ENCODE measurements at places on chromosomes 11 and 22.

- no peak for DNase-seq
Observed at GRCh38 chr22:25844601-25845000, 102.6 kb downstream of the MYO18B start.

DNA sequence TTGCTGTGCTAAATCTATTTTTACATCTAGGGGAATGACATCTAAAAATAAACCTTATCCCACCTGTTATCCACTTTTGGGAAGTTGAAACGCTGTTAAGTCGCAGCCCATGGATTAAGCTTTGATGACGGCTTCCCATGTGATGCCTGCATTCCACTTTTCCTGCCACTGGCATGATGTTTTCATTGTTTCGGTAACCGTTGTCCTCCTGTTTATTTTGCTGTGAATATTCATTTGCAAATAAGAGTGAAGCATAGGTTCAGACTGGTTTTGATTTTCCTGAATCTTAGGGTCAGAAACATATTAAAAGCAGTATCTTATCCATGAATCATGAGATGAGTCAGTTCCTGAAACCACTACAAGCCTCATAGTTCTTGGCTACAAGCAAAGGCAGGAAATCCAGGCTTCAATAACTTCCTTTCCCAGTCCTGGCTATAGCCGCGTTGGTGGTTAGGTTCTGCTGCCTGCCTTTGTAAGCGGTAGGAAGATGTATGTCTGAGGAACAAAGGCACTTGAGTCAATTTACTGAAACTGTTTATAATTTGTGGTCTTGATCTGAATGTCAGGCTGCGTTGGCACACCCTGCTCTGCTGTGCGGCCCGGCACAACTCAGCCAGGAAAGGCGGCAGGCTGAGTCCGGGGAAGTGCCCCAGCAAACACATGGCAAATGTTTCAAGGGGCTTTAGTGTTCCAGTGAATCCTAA lies 19.4 kb downstream of the TEAD1 start:
- no peak for DNase-seq

GRCh38 chr11:99464985-99465384 lies 444.2 kb downstream of the CNTN5 start:
- no peak for DNase-seq

- DNase-seq = no peak
Observed at GRCh38 chr11:62456630-62457029, 37.8 kb downstream of the SCGB1A1 start.

- no peak for DNase-seq
Observed at GRCh38 chr11:64458997-64459396, 100.0 kb downstream of the RPS6KA4 start.

DNA sequence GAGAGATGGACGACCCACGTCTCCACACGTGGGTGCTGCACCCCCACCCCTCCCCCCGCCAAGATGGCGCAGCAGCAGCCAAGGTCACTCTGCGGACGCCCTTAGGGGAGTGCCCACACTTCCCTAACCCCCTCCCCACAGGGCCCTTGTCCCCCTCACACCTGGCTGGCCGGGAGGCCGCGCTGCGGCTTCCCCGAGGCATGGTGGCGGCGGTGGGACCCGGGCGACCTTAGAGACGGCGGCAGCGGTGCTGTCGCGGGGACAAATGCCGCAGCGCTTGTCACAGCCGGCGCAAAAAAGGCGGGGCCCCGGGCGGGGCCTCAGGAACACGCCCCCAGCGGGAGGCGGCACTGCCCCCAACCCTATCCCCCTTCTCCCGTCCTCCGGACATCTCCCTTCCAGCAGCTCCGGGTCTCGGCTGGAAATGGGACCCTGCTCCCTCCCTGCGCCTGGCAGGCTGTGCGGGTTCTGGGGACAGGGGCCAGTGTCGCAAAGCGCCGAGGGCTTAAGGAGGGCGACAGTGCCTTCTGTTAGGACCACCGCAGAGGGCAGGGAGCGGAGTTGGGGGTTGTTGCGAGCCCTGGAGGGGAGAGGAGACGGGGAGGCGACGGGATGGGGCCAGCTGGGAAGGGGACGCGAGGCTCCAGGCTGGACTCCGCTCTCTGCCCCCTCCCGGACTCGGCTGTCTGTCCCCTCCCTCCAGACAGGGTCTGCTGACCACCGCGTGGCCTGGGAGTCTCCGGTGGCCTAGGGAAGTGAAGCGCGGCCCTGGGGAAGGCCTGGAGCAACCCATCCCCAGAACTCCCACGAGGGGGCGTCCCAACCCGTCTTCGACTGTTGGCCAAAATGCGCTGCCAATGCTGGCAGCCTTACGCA lies at the start of gene CHCHD10:
Gene CHCHD10, minus strand, starts transcription at position 300 of the 876 bp plus-strand sequence. Its CDS starts 98 bp downstream, at position 202.
- peak; percentile 75 for DNase-seq

GRCh38 chr11:83709434-83709833 lies 423.3 kb upstream of the CCDC90B start:
- DNase-seq = no peak

- no peak for DNase-seq
Observed at GRCh38 chr22:22368516-22368915, 123.9 kb downstream of the VPREB1 start.

- no peak for DNase-seq
Observed at GRCh38 chr22:27853424-27853823, 51.9 kb upstream of the MN1 start.

- DNase-seq = no peak
Observed at GRCh38 chr22:50630376-50630775, 2.4 kb upstream of the ARSA start.

DNA sequence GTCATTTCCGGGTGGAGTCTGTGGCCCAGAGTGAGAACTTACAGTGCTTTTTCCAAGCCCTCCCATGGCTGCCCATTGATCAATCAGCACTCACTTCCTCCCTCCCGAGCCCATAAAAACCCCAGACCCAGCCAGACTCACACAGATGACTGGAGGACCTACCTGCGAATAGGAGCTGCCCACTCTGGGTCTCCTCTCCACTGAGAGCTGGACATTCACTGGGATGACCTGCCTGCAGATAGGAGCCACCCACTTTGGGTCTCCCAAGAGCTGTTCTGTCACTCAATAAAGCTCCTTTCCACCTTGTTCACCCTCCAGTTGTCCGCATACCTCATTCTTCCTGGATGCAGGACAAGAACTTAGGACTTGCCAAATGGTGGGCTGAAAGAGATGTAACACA lies 56.0 kb upstream of the B3GNT6 start:
- no peak for DNase-seq

DNA sequence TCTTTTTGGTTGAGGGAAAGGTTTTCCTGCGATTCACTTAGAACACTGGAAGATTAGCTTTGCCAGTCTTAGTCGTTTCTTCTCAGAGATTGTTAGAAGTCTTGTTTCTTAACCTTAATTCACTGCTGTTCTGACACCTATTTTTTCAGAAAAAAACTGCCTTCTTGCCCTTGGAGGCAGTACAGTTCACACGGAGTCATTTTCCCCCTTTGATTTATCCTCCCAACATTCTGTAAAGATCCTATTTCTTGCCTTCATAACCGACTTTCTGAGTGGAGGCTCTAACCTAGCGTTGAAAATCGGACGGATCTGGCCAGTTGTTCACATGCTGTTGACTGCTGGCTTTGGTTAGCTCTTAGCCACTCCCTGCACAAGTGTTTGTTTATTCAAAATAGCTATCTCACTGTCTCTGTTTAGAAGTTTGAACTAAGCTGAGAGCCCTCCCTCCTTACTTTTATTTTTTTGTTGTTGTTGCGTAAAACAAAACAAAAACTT lies 737 bp downstream of the BCL2L13 start:
- peak; percentile 24 for DNase-seq

GRCh38 chr11:11072067-11072466 lies 214.2 kb upstream of the ZBED5 start:
- no peak for DNase-seq

DNA sequence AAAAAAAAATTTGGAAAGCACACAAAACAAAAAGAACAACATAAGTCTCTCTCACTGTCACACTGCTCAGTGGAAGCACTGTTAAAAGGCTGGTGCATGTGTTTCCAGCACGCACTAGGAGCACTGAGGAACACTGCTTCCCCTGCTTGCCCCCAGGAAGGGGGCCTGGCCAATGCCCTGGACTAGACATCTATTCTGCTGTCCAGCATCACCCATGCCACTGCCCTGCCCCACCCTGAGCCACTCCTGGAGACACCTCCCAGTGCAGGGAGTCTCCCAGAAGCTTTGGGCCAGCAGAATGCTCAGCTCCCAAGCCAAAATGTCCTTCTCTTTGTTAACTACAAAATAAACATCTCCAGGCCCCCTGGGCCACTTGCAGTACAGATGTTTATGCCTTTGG lies 49.7 kb upstream of the EMID1 start:
- DNase-seq = no peak

DNA sequence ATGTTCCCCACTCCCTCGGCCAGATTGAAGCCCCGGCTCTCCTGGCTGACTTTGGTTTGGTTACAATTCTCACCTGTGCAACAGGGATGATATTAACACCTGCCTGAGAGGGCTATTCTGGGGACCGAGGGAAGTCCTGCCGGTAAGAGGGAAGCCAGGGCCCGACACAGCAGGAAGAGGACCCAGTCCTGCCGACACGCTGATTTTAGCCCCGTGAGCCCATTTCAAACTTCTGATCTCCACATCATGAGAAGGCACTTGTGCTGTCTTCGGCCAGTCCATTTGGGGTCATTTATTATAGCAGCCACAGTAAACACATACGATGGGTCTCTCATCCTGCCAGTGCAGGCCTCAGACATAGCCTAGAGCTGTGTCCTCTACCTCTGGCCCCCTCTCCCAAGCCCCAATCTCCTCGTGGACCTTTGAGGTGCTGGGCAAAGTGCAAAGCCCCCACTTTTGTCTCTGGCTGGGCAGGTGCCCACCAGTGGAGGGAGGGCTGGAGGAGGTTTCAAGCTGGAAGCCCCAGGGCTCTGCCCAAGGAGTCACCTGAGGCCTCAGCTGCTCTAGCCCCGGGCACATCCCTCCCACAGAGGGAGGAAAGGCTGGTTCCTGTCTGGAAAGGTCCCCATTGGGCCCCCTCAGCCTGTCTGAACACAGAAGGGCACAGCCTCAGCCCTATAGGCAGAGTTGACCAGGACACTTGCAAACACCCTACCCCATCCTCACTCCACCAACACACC lies 59.1 kb upstream of the FGF3 start:
- DNase-seq = no peak

- no peak for DNase-seq
Observed at GRCh38 chr11:112852143-112852866, 108.9 kb upstream of the NCAM1 start.

- no peak for DNase-seq
Observed at GRCh38 chr11:76385903-76386302, 4.8 kb downstream of the GVQW3 start.

- no peak for DNase-seq
Observed at GRCh38 chr22:42758931-42759629, 38.4 kb upstream of the A4GALT start.

DNA sequence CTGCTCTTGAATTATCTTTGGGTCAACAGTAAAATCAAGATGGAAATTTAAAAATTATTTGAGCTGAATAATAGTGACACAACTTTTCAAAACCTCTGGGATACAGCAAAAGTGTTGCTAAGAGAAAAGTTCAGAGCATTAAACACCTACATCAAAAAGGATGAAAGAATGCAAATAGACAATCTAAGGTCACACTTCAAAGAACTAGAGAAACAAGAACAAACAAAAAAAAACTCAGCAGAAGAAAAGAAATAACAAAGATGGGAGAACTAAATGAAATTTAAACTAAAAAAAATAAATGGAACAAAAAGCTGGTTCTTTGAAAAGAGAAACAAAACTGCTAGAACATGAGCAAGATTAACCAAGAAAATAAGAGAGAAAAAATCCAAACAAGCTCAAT lies 15.0 kb upstream of the TMEM45B start:
- no peak for DNase-seq

- no peak for DNase-seq
Observed at GRCh38 chr11:19730373-19730772, 17.7 kb downstream of the NAV2 start.

DNA sequence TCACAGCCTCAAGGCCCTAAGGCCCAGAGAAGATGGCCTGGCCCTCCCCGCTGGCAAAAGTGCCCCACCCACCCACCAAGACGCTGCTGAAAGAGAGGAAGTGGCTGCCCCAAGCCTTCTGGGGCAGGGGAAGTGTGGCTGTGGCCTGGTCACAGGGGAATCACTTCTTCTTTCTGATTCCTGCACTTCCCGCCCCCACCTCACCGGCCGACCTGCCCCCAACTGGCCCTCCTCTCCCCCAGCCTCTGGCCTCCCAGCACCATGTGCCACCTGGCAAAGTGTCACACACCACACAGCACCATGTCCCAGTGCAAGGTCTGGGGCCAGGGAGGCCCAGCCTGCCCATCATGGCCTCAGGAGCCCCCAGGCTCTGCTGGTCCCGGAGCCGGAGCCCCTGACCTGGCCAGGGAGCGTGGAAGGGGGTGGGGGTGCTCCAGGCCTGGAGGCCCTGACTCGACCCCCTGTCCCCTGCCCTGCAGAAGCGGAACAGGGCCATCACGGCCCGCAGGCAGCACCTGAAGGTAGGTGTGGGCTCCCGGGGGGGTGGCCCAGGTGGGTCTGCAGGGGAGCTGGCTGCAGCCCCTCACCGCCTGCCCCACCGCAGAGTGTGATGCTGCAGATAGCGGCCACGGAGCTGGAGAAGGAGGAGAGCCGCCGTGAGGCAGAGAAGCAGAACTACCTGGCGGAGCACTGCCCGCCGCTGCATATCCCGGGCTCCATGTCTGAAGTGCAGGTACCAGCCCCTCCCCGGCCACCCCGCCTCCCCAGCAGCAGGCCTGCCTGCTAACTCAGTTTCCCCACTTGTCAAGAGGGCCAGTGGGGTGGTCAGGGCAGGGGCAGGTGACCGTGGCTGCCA lies 1.4 kb downstream of the TNNI2 start:
- peak; percentile 84 for DNase-seq

GRCh38 chr11:72719144-72719543 lies 33.1 kb downstream of the ARAP1 start:
- no peak for DNase-seq

- no peak for DNase-seq
Observed at GRCh38 chr11:109209572-109209971, 212.4 kb upstream of the C11orf87 start.

GRCh38 chr11:114354076-114354475 lies 46.2 kb downstream of the C11orf71 start:
- no peak for DNase-seq

DNA sequence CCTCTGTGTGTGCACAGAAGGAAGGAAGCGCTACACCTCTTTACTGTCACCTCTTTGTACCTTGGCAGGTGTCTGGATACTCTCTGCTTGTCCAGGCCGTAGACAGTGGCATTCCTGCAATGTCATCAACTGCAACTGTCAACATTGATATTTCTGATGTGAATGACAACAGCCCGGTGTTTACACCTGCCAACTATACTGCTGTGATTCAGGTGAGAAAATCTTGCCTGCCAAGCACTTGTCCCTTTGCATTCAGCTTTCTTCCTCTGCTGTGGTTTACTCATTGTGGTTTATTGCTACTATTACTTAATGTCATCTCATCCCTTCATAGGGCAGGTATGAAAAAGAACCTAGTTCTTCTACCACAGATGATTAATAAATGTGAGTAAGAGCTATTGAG lies 131.9 kb upstream of the MTNR1B start:
- no peak for DNase-seq

Data from CD4-positive, alpha-beta T cell treated with Interleukin-15 for 1 hour (primary cell).